Left colon (tissue), 2 donors: ENCODE measurements at places on chromosomes 11 and 22. TPM values are rescaled to one million over a fixed set of nuclear protein-coding genes. Genes with fewer than 3 reads are reported as not detected.

- DNase-seq, result peak; percentile 50
Measured at GRCh38 chr11:2298795-2299761, 2.6 kb downstream of the C11orf21 start.

DNA sequence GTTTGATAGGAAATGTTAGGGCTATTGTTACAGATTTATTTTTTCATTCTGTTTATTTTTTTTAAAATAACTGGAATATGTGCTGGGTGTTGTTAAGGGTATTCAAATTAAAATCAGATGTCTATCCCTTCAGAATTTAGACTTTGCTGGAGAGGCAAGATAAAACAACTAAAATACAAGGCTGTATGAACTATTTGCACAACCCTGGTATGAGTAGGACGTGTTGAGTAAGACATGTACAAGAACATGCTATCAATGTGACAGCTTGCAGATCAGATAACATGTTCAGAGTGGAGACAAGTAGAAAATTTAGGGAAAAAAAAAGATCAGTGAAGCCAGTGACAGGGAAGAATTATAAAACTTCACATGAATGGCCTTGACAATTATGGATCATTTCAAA, 853.5 kb downstream of the METTL15 start:
- no peak for DNase-seq

DNA sequence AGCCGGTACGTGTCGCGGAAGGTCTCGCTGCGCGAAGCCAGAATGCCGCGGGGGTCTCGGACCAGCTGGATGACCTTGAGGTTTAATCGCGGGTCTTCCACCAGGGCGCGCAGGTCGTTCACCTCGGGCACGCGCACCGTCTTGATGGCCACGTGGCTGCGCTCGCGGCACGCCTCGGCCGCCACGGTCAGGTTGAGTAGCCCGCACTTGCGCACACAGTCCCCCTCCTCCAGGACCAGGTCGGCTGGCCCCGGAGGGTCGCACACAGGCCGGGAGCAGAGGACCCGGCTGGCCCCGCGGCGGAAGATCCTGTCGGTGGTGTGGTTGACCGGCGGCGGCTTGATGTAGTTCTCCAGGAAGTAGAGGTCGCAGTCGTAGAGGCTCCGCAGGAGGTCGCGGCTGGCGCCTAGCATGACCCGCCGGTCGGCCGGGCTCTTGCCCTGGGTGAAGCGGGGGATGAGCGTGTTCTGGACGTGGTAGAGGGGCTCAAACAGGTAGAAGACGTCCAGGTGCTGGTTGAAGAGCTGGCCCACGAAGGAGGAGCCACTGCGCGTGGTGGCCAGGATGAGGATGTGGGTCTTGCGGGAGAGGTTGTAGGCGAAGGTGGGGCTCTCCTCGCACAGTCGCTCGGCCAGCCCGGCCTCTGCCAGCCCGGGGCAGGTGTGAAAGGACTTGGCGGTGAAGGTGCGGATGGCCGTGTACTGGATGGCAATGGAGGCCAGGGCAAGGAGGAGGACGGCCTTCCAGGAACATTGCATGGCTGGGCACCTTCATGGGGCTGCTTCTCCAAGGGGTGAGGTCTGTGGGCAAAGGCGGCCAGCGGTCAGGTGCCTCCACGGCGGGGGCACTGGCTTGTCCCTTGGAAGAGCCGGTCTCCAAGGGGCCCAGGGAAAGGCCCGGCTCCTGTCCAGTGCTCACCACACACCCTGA, 15.0 kb downstream of the CHST1 start:
- DNase-seq, result no peak

DNA sequence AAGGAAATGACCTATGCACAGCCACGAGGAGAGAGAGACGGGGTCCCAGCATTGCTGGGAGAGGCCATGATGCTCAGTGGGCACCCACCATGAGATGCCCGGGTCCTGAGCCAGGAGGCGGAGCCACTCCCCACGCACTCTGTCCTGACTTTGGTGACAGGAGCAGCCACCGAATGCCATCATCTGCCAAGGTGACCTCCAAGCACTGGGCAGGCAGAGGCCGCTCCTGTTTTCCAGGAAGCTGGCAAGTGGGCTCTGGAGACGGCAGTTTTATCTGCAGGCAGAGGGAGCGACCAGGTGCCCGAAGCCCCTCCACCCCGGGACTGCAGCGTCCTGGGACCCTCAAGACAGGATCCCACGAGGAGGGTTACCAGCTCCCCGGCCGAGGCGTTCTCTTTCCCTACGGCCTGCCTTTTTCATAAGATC, 453.9 kb downstream of the BRD1 start:
- no peak for DNase-seq

Gene STX5
- total RNA-seq, result 39.6 TPM

DNA sequence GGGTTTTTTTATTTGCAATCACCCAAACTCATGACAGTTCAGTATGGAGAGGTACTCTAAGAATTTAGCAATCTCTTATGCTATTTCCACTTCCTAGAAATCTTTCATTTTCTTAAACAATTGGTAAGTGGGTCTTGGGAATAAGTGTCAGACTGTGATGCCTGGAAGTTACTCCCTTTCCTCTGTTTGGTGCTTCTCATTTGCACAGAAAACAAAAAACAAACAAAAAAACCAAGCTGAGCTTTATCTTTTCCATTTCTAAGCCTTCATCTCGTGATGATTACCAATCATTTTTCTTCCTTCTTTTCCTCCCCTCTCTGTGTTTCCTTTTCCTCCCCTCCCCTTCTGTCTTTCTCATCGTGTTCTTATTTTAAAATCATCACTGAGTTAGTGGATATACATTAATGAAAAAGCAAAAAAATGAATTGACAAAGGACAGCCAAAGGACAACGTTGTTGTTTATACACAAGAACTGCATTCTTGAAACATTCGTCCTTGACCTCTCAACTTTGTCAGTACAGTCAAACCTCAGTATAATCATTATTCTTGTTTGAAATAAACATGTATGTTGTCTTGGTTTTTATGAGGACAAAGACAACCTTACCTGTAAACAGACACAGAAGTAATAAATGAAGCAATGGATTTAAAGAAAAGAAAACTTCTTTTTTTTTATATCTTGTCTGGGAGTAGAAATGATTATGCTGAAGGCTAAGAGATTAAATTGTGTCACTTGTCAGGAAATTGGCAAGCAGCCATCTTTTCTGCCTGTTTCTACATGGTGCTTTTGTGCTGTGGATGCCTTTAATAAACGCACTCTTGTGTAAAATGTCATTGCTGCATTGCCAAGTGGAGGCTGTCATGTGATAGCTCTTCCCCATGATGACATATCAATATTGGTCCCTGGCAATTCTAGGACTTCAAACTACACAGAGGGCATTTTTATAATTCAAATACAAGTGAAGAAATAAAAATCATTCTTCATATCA, 803.2 kb upstream of the CCDC90B start:
- no peak for DNase-seq

DNA sequence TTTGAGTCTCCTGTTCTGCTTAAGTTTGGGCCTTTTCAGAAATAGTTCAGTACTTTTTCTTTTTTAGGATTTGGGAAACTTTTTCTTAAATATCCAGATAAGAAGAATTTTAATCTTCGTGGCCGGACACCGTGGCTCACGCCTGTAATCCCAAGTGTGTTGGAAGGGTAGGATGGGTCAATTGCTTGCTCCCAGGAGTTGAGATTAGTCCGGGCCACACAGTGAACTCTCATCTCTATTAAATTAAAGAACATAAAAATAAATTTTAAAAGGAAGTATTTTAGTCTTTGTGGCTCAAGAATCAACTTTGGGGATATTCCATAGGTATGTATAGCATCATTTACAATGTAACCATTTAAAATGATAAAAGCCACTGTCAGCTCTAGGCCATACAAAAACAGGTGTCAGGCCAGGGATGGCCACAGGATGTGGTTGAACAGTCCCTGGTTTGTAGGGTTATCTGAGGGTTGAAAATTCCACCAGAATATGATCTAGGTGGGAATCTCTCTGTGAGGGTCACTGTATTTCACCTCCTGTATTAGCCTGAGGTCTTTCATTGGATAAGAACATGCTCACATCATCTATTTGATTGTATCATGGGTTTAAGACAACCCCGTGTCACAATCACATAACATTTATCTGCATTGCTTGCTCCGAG, 115.6 kb downstream of the GGTLC2 start:
- DNase-seq, result no peak

GRCh38 chr22:43882122-43882767, 9.6 kb downstream of the PNPLA5 start:
- DNase-seq, result no peak

GRCh38 chr11:61058583-61059259, 43.6 kb upstream of the CD5 start:
- no peak for DNase-seq

Gene SYNGR1
- total RNA-seq, result 4.4 TPM

DNA sequence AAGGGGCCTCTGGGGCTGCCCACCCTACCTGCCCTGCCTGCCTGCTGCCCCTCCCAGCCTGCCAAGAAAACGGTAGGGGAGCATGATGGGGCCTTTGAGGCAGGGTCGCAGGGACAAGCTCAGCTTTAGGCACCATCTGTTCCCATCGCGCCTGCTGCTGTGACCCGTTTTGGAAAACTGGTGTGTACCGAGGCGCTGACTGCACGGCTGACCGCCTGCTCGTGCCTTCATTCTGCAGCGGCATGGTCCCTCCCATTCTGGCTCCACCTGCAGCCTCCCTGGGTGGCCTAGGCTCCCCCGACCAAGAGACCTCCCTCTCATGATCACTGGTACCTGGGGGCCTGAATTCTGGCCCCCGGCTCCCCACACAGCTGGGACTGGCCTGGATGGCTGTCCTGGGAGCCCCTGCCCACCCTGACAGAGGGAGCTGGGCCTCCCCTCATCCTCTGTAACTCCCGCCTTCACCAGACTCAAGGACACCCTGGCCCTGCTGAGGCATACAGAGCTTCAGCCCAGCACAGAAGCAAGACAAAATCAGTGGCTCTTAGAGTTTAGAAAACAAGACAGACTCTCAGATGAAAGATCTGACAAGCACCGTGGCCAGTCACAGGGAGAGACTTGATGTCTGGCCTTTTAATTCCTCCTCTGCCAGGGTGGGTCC, 6.5 kb upstream of the MYRF start:
- no peak for DNase-seq

Gene OR10A2
- total RNA-seq, result not detected
